Cerebellar nuclear complex (tissue), 1 donor: ENCODE measurements at places on chromosomes 5 and 9.

DNA sequence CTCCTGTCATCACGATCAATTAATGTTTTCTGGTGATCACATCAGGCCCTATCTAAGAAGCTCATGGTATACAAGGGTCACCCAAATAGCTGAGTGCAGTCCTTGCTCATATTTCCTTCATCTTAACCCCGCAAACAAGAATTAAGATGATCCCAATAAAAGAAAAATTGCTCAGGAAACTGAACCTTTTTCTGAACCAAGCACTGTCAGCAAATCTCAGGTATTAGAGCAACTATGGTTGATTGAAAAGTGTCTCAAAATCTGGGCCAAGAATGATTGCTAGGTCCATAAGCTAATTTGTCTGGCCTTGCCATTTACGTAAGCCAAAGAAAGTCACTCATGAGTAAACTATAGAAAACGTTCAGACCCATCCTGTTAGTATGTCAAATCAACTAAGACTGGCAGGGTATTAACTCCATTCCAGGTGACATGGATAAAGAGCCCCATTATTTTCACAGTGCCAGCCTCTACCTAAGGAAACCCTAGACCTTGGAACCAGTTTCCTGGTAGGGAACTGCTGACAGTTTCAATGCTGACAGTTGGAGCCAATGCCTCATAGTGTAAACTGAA is 209.3 kb downstream of the DEPDC1B start:
- no peak for DNase-seq

GRCh38 chr9:5718296-5719032 is 89.6 kb downstream of the RIC1 start:
- DNase-seq: no peak

- DNase-seq: no peak
These were observed 9.7 kb downstream of the QSOX2 start for GRCh38 chr9:136235709-136236455.

GRCh38 chr5:178221282-178221681 is 11.3 kb downstream of the PHYKPL start:
- DNase-seq: no peak

DNA sequence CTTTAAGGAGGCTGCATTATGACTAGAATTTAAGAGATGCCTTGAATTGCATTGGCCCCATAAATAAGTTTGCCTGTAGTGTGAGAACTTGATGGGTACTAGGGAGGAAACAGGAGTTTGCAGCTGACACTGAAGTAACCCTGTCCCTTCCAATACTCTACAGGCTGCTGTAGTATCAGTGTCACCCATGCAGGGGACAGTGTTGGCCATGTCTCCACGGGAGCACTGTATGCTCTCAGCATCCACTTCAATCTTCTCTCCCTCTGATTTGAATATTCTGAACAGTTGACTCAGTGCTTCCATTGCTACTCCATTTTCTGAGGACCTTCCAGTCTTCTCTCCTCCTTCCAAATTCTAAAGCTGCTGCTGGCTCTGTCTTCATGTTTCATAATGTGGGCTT is 11.4 kb upstream of the IFNA14 start:
- DNase-seq: no peak

DNA sequence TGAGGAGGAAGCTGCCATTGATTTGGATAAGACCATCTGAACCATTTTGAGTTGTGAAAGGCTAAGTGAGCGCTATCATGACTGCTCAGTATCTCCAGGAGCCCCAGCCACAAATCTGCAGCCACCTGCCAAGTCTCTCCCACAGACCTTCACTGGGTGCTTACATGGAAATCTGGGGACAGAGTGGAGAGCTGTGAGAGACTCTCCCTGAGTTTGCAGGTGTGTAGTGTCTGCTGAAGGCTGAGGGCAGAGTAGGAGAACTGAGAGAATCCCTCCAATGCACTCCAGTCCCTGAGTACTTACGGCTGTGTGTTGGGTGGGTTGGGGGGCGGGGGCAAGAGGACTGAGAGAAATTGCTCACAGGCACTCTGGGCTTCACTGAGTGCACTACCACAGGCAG is 123.7 kb downstream of the PRELID2 start:
- DNase-seq: no peak

DNA sequence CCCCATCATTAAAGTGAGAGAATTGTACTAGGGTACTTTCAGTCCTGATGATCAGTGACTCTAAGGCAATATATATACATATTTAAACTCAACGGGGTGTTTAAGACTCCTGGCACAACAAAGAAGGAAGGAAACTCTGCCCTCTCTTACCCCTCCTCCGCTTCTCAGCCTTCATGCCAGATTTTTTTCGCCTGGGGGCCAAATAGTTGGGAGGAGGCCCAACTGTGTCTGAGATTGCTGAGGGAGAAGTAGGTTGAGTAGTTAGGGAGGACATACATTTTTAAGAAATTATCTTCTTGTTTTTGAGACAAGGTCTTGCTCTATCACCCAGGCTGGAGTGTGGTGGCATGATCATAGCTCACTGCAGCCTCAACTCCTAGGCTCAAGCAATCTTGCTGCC is 127.7 kb upstream of the SHB start:
- DNase-seq: no peak

- no peak for DNase-seq
These were observed 1058.7 kb upstream of the WWC1 start for GRCh38 chr5:167232675-167233311.

DNA sequence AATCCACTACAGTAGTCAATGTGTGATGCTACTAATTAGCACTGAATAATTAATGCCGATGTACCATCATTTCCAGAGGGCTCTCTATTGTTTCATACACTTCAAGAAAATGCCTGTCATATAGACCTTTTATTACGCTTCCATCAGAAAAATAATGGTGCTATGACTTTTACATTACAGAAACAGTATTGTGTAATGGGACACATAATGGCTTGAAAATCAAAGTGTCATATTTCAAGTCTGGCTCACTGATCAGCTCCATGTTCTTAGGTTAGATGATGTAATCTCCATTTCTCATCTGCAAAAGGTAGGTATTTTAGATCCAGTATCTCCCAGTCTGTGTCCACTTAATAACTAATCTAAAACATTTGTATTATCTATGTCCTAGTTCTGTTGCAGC is 990.6 kb upstream of the TYRP1 start:
- no peak for DNase-seq

GRCh38 chr5:58403822-58404433 is 56.0 kb downstream of the PLK2 start:
- no peak for DNase-seq

GRCh38 chr5:125331987-125332598 is 585.7 kb upstream of the ZNF608 start:
- no peak for DNase-seq

DNA sequence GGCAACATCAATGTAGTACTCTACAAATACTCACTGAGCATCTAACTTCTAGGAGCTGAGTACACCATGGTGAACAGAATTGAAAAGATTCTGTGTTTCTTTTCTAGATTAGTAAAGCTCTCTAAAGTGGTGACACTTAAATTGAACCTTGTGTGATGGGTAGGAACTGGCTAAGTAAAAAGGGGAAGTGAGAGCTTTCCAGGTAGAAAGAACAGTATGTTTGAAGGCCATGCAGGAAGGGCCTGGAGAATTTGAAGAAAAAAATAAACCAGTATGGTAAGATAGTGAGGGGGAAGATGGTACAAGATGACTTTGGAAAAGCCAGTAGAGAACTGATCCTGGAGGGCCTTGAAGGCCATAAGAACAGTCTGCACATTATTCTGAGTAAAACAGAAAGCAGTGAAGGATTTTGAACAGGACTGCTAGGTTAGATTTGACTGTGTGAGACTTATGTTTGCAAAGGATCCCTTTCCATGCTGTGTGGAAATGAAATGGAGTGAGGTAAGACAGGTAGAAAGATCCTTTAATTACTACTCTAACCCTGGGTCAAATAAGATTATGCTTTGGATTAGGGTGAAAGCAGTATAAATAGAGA is 46.7 kb upstream of the UBQLN1 start:
- DNase-seq: no peak

DNA sequence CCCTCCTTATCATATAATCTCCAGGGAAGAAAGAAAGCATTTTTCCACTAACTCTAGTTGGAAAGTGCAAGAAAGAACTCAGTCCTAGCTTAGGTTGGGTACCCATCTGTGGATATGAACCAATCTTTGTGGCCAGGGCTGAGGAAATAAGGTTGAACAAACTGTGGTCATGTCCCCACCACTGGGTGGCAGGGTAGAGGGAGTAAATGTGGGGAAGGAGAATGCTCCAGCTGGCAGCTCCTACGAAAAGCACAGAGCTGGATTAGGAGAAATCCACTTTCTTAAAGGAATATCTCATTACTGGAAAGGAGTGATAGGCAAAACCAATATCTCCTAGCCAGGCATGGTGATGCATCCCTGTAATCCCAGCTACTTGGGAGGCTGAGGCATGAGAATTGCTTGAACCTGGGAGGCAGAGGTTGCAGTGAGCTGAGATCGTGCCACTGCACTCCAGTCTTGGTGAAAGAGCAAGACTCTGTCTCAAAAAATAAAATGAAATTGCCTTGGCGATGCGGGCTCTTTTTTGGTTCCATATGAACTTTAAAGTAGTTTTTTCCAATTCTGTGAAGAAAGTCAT is 175.1 kb downstream of the CCDC192 start:
- DNase-seq: no peak

- DNase-seq: no peak
These were observed 139.6 kb downstream of the SMARCA2 start for GRCh38 chr9:2154731-2155130.

DNA sequence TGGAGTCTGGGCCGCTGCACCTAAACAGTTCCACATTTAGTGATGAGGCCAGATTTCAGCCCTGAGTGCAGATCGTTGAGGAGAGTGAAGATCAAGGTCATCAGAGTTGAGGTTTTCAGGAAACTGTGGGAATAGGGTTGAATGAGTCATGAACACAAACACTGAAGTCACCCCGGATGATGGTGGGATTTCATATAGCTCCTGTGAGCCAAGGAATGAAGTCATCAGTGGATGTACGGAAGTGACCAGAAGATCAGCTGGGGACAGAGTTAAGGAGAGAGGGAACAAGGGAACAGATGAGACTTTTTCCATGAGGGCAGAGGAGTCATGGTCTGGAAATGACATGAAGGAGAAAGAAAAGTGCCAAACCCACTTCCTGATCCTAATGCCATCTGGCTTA is 36.5 kb downstream of the PALM2AKAP2 start:
- DNase-seq: no peak

- DNase-seq: no peak
These were observed 30.1 kb upstream of the SLC12A2 start for GRCh38 chr5:128053291-128053954.

DNA sequence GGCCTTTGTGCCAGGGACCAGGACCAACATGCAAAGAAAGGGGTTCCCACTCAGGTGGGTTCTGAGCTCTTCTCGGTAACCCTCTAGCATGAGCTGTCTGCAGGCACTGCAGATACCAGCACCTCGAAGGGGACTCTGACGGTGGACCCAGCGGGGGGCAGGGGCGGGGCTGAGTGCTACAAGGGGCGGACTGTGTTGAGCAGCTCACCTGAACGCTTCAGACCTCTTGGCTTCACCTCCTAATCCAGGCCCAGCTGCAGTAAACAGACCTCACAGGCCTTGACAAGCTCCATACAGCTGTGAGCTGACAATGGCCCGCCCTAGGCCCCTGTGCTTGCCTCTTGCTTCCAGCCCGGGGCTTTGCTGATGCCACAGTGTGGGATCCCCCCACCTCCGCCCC is 48.4 kb downstream of the C9orf50 start:
- no peak for DNase-seq

- DNase-seq: no peak
These were observed 226.6 kb downstream of the CD180 start for GRCh38 chr5:66969963-66970362.

DNA sequence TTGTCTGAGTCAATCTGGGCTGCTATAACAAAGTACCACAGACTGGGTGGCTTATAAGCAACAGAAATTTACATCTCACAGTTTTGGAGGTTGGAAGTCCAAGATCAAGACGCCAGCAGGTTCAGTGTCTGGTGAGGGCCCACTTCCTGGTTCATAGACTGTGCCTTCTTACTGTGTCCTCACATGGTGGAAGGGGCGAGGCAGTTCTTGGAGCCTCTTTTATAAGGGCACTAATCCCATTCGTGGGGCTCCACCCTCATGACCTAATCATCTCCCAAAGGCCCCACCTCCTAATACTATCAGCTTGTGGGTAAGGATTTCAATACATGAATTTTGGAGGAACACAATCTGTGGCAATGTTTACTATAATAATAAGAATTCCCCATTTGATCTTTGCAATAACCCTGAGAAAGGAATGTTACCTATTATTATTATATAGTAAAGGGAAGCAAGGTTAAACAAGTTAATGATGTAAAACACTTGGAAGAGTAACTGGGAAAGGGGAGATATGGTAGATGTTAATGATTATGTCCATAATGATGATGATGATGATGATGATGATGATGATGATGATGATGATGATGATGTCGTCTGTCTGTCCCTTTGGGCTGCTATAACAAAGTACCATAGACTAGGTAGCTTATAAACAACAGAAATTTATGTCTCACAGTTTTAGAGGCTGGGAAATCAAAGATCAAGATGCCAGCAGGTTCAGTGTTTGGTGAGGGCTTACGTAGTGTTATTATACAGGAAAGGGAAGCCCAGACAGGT is 40.8 kb downstream of the WHRN start:
- no peak for DNase-seq

DNA sequence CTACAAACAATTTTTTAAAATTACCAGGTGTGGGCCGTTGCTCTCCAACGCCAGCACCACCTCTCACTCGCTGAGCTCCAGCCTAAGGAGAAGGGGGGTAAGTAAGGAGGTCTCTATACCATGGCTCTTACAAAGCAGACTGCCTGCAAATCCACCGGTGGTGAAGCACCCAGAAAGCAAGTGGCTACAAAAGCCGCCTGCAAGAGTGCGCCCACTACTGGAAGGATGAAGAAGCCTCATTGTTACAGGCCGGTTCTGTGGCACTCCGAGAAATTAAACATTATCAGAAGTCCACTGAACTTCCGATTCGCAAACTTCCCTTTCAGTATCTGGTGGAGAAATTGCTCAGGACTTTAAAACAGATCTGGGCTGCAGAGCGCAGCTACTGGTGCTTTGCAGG is 46.0 kb downstream of the CDO1 start:
- no peak for DNase-seq

- DNase-seq: no peak
These were observed 267.6 kb upstream of the IRX2 start for GRCh38 chr5:3019045-3019444.

DNA sequence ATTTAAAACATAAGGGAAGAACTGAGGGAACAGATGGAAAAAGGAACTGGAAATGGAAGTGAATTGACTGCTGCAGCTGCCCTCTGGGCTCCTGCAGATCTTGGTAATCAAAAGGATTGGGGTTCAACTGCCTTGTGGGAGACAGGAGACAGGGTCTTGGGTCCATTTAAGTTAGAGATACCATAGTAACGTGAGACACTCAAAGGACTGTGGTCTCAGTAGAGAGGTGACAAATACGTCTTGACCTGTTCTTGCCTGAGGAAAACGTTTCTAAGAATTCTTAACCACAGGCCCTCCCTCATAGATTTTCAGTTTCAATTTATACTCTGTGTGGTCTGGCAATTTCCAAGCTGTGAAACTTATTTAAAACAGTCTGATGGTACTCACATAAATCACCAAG is 100.8 kb upstream of the DHFR start:
- DNase-seq: no peak

DNA sequence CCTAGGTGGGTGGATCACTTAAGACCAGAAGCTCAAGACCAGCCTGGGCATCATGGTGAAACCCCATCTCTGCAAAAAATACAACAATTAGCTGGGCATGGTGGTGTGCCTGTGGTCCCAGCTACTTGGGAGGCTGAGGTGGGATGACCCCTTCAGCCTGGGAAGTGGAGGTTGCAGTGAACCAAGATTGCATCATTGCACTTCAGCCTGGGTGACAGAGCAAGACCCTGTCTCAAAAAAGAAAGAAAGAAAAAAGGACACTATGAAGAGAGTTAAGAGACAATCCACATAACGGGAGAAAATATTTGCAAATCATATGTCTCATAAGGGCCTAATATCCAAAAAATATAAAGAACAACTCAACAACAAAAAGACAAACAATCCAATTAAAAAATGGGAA is 57.9 kb downstream of the NDST1 start:
- DNase-seq: no peak
